ENCODE measurements at places on chromosomes 1 and 21.

- no peak for DNase-seq
Measured at GRCh38 chr21:37658817-37659458, 257.3 kb downstream of the KCNJ6 start.

GRCh38 chr1:53642607-53643006, 96.4 kb downstream of the GLIS1 start:
- DNase-seq: no peak

DNA sequence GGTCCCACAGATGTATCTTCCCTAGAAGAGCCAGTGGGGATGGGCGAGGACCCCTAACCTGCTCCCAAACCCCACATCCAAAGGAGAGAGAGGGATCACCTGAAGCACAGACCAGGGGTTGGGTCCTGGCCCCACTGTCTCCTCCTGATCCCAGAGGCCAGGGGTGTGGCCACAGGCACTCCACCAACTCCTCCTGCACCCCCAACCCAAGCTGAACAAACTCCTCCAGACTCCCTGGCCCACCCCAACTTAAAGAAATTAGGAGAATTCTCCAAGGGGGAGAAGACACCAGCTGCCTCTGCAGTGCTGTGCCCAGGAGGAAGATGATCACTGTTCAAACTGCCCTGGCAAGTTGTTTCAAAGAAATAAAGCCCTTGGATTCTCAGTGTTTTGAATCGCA, 4.5 kb upstream of the PRAMEF12 start:
- DNase-seq: no peak

GRCh38 chr1:151720974-151721787, at the start of gene RIIAD1:
Gene RIIAD1, plus strand, starts transcription at chr1:151721522. Its CDS starts 15 bp downstream, at chr1:151721537.
- no peak for DNase-seq

GRCh38 chr1:11285883-11286734, 13.1 kb downstream of the UBIAD1 start:
- DNase-seq: peak; percentile 52

GRCh38 chr1:10380594-10381275, 18.1 kb upstream of the PGD start:
- no peak for DNase-seq

GRCh38 chr1:199042193-199042592, 403.4 kb downstream of the PTPRC start:
- DNase-seq: no peak

- no peak for DNase-seq
Measured at GRCh38 chr1:52234708-52235107, 92.8 kb downstream of the ZFYVE9 start.

- DNase-seq: no peak
Measured at GRCh38 chr1:147475488-147475887, 65.8 kb upstream of the BCL9 start.

GRCh38 chr1:56938646-56939045, 27.2 kb downstream of the C8B start:
- DNase-seq: no peak

- no peak for DNase-seq
Measured at GRCh38 chr1:41241749-41242341, at the start of gene SCMH1. Gene SCMH1, minus strand, starts transcription at chr1:41242306. Its CDS starts 56,173 bp downstream, at chr1:41186133.

GRCh38 chr1:6971699-6972098, 186.4 kb downstream of the CAMTA1 start:
- no peak for DNase-seq

DNA sequence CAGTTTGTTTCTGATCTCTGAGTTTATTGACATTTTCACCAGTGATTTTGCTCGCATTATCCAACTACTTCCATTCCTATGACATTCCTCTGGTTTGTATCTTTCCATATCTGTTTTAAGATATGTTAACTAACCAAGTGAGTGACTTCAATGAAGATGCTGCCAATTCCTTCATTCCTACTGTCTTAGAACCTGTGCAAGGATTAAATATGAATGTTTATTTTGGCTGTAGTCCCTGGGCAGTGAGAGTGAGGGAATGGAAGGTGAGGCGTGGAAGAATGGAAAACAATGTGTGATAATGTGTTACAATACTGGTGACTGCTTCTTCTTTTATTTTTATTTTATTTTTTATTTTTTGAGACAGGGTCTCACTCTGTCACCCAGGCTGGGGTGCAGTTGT, 183.0 kb downstream of the SDCCAG8 start:
- DNase-seq: no peak

- DNase-seq: no peak
Measured at GRCh38 chr1:11862890-11863289, 4.1 kb upstream of the NPPB start.

DNA sequence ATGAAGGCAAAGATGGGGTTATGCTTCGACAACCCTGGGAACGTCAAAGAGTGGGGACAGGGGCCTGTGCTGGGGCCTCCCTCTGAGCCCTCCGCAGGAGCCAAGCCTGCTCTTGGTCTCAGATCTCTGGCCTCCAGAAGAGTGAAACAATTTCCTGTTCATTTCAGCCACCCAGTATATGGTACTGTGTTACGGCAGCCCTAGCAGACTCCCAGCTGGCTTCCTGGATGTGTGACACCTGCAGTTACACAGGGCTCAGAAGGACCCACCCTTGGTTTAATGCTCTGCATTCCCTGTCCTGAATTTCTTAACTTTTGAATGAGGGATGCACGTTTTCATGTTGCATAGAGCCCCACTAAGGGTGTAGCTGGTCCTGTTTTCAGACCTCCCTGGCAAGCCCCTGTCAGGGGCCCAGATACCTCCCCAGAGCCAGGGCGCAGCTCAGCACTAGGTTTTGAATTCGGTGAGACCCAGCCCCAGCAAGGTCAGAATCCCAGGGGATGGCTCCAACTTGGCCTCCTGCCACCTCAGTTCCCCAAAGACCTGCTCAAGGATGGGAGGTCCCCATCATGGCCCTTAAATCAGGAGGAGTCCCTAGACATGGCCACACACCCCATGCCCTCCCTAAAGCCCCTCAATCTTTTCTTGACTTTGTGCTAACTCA, 79.0 kb upstream of the IFFO2 start:
- no peak for DNase-seq

DNA sequence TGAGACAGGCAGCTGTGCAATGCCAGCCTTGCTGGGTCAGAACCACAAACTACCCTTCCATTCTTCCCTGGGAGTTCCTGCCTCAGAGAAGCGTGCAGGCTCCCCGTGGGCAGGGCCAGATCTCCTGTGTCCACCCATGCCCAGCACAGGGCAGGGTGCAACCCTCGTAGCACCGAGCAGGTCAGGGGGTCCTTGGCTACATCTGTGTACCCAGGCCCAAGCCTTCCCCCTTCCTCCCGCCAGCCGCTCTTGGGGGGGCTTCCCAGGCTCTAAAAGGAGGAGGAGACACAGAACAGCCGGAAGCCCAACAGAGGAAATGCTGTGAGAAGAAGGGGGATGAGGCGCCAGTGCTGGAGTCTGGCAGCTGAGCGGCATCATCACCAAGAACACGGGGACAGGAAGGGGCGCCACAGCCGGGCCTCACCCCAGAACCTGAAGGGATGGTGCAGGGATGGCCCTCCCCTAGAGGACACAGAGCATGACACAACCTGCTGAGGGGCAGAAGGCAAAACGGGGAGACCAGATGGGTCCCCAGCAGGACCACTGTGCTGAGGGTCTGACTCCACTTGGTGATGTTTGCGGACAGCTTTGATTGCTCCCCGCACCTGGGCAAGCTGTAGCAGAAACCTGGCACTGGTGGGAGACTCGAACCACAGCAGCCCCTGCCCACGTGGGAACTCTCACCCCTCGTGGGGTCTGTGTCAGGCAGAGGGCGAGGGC, 233.2 kb downstream of the NPHP4 start:
- DNase-seq: no peak

GRCh38 chr1:185520188-185520920, 203.3 kb upstream of the IVNS1ABP start:
- no peak for DNase-seq

DNA sequence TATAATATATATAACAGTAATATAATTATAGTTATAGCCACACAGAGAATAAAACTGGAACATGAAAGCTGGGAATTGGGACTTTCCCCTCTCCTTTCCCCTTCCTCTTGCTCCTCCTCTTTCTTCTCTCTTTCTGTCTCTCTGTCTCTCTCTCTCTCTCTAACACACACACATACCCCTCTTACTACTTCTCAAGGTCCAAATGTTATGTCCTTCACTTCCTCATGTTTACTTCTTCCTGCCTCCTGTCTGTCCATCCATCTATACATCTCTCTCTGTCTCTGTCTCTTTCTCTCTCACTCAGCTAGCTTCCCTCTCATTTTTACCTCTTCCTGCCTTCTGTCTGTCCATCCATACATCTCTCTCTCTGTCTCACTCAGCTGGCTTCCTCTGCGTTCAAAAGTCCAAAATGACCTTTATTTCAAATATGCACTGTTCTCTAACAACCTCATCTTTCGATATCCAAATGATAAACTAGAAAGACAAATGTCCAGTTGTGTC, 261.1 kb downstream of the SIPA1L2 start:
- DNase-seq: no peak

DNA sequence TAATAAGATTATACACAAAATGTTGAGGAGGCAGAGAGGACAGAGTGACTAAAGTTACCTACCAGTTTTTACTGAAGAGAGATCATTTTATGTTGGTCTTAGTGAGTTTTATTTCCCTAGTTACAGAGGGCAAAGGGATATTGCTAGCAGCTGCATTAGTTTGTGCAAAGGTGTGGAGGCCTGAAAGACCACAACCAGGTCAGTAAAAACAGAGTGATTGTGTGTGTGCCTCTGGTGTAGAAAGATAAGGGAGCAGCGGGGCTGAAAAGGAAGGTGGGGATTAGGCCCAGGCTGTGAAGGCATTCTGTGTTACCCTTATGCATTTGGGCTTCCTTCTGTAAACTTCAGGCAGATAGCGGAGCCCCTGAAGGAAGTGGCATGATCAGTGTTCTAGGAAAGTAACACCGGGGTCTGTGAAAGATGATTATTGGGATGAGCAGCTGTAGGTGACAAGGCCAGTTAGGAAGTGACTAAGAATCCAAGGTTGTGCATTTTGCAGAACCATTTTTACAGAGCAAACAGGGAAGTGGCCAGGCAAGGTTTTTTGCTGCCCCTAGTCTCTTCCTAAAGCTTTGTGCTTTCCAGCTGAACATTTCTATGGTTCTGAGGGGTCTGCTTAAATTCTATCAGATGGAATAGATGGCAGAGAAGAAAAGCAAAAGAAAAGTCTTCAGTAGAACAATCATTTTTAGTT, 3.7 kb downstream of the GADD45A start:
- no peak for DNase-seq

DNA sequence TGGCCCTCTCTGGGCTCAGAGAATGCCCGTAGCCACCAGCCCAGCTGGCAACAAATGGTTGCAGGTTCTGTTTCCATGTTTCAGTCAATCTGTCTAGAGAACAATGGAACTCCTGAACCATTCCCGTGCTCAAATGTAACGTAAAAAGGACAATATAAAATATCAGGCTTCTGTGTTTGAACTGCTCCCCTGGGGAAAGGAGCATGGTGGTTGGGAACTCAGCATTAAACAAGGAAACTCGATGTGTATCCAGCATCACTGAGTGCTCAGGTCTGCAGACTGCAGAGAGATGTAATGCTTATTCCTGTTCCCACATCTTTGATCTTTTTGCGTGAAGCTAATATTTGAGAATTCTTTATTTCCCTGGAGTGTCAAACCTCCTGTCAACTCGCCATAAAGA, 326.5 kb downstream of the KIF26B start:
- no peak for DNase-seq

- DNase-seq: no peak
Measured at GRCh38 chr1:15152318-15153183, 996 bp upstream of the TMEM51 start.

- no peak for DNase-seq
Measured at GRCh38 chr21:38272215-38272614, 15.4 kb downstream of the KCNJ15 start.

DNA sequence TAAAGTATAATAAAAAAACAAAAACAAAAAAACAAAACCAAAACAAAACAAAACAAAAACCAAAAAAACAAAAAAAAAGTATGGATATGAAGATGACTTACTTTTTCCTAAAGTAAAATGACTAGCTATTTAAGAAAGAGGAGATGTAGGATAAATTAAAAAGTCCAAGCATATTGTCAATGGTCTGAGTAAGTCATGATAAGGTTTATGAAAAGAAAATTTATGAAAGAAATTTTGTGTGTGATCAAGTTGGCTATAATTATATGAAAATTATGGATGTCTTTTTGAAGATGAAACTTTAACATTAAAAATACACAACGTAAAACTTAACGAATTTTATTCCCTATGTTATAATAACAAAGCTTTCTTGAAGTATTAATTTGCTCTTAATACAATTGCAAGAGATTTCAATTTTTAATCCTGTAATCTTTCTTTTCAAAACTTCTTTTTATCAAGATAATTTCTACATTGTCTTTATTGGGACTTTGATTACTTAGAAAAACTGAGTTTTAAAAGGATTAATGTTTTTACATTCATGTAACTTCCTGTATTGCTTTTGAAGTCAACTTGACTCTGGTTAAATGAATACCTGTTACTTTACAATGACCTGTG, 200.9 kb upstream of the IVNS1ABP start:
- DNase-seq: no peak

- DNase-seq: no peak
Measured at GRCh38 chr1:16235944-16236510, 956 bp downstream of the CPLANE2 start.

DNA sequence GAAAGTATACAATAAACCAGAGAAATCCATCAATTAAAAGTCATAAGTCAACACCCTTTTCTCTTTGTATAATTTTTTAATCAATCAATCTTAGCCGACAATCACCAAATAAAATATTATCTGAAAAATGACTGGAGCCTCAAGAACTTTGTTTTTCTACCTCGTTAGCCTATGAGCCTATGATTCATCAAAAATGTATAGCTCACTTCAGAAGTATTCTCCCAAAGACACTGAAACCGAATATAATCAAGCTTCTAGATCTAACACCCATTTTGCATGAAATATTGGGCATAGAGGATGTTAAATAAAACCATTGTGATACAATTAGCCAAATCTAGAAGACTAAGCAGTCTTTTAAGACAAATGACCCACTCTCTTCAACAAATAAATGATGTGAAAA, 17.8 kb upstream of the RSBN1 start:
- no peak for DNase-seq

- no peak for DNase-seq
Measured at GRCh38 chr21:15062606-15062965, 2.2 kb downstream of the NRIP1 start.

- no peak for DNase-seq
Measured at GRCh38 chr21:34661848-34662247, 6.9 kb upstream of the CLIC6 start.

- no peak for DNase-seq
Measured at GRCh38 chr1:198575292-198575691, 34.8 kb upstream of the ATP6V1G3 start.

DNA sequence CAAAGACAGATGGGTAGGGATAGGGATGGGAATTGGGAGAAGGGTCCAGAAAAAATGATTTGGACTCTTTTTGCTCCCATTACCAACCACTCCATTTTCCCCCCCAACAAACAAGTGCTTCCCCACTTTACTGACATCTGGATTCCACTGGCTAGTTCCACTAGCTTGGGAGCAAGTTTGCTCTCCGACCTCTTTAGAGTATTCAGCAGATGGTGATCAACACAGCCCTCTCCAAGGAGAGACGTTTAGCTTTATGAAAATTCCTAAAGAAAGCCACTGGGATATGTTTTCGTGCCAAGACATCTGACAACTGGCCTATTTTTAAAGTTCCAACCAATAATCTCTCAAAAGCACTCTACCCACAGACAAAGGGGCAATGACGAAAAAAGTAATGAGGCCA, 50.3 kb downstream of the ITPKB start:
- DNase-seq: no peak
